ENCODE measurements at places on chromosomes 13 and 19.

DNA sequence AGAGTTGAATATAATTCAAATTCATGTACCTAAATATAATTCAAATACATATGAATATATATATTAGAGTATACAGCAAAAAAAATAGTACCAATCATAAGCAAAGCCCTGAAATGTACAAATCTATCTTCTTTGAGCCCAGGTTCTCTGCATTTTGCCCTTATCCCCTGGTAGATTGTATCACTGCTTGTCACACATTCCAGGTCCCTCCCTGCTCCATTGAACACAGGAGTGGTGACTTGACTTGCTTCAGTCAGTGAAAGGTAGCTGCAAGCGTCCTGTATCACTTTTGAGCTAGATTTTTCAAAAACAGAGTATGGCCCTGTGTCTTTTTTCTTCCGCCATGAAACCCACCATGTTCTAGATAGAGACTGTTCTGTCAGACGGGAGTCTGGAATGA is 369.4 kb downstream of the LIG4 start:
- no peak for DNase-seq

GRCh38 chr19:15379999-15380647 is 536 bp upstream of the AKAP8 start:
- DNase-seq = no peak

DNA sequence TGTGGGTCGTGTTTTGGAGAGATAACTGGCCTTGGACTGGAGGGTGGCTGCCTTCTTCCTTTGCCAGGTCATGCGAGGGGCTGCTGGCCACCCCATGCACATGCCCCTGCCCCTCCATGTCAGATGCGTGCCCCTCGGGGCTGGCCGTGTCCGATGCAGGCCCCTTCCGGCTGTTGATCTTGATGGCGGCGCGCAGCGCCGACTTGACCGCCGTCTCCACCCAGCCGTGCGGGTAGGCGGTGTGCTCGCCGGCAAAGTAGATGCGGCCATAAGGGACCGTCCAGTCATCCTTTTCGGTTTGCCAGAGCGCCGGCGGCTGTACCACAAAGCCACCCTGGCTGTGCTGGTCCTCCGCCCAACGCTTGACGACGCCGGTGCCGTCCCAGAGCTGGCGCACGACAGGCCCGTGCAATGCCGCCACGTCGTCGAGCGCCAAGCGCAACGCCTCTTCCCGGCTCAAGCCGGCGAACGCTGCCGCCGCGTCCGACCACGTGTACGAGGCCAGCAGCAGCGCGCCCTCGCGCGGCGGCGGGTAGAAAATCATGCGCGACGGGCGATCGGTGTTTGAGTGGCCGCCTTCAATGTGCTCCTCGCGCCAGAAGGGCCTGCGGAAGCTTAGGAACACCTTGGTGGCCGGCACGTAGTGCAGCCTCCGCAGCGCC is 6.9 kb downstream of the IL4I1 start:
- DNase-seq = peak; percentile 72

GRCh38 chr19:39738814-39739213 is 985 bp upstream of the CLC start:
- no peak for DNase-seq

DNA sequence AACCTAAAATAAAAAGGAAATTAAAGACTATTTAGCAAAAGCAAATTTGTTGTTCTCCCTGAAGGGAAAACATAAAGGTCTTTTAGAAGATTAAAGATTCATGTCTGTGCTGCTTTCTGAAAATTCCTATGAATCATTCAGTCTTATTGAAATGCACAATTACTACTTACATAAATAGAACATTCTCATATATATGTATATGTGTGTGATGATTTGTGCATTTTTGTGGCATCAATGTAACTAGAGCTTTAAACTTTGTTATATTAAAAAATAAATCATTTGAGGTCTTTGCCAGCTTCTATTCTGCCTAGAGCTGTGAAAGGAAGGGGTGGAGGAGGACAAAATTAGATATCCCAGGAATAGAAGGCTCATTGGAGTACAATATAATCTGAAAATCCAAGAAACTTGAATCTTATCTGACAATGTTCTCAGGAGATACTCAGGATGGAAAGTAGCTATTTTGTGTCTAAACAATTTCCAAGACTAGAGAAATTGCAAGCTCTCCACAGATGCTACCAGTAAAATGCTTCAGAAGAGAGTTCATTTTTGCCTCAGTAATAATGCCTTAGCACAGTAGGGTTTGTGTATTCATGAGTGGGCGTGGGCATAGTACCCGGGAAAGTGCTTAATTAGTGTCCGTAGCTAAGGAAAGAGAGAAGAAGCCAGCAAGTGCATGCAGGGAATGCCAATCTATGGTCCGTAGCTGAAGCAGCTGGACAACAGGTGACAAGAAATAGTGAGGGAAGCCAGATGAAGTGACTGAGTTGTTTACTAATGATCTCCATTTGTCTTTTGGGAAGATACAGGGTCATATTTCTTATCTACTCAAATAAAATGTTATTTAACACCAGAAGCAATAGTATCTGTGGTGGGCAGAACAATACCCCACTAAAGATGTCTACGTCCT is 395.5 kb upstream of the NBEA start:
- no peak for DNase-seq

DNA sequence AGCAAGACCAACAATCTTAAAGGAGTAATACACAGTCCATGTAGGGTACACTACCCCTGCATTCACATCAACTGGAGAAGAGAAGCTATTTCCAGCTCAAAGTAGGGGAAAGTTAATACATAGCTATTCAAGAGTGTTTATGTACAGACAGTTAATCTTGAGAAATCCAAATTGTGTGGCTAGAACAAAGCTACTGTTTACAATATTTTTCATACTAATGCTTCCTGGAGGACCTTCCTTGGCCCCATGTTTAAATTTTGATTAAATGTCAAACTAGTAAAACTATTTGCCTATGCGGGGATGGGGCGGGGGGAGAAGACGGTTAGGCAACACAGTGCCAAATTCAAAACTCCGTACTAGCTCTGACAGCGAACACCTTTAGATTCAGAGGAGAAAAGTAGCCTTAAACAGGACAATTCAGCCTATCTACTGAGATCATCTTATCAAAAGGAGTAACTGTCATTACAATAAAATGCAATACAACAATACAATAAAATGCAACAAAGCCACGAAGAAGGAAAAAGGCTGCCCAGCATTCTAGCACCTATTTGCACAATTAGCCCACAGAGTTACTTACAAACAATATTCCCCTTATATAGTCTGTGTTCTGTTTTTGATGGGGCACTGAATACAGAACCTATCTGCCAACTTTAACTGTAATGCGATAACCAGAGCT is 29.1 kb downstream of the BRD4 start:
- DNase-seq = no peak

DNA sequence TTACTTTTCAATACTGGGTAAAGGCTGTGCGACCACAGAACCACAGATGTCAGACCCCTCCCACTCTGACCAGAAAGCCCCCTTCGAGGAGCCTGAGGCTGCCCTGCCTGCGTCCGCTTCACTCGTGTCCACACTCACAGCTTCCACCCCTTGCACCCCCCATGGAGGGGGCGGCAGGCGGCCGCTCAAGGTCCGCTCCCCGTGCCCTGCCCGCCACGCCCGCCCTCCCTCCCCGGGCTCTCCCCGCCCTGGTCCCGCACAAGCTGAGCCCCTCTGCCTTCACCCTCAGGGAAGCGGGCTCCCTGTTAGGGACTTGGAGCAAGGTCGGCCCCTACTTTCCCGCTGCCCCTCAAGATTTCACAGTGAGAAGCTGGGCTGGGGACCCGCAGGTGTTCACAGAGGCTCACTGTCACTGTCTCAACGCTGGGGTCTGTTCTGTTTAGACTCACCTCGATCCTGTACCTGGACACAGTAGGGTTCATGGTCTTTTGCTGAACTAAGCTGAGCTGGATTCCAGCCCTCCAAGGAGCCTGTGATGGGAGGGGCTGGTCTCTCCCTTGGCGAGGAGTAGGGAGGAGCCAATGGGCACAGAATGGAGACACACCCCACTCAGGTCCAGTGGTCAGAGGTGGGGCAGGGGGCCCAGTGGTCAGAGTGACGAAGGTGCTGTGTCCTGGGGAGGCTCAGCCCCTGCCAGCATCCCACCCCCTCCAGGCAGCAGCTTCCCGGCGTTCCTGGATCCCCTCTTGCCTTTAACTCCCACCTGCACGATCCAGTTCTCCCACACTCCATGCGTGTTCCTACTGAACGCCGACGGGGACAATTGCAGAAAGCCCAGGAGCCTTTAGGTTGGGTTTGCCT is 69.5 kb downstream of the SPACA7 start:
- no peak for DNase-seq

DNA sequence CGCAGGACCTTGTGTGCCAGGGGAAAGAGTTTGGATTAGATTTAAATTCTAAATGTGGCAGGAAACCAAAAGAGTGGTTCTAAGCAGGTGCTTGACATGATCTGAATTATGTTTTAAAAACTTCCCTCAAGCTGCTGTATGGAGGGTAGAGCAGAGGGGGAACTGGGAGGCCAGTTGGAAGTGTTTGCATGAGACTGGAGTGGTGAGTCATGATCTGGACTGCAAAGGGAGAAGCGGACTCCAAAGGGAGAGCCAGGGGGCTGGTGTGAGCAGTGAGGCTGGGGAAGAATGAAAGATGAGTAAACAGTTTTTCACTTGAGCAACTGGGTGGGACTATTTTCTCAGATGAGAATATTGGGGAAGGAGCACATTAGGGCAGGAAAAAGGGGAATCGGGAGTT is 206.1 kb downstream of the DNAJC15 start:
- DNase-seq = no peak

DNA sequence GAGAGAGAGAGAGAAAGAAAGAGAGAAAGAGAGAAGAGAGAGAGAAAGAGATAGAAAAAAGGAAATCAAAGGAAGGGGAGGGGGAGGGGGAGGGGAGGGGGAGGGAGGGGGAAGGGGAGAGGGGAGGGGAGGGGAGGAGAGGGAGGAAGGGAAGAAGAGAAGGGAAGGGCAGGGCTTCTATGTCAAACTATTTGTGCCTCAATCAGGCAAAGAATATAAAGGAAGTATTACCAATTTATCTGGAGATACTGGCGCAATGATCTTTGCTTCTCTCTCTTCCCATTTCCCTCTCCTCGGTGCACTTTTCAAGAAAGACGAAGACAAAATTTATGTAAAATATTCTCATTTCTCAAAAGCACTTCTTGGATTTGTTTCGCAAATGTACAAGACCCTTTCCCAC is 9.3 kb upstream of the INSR start:
- DNase-seq = no peak

DNA sequence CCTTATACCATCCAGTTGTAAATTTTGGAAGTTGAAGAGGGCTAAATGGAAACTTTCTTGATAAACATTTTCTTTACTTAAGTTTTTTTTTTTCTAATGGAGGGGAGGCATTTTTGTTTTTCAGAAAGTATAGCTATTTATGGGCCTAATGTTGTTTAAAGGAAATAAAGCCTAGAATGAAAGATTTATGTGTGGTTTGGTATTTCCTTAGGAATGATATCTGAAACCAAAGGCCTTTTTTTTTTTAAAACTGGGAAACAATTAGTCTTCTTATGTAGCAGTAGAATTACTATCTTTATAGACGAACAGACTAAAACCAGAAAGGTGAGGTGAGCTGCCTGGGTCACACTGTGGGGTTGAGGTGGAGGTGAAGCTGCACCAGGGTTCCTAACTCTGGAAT is 80.1 kb downstream of the ESD start:
- DNase-seq = no peak

DNA sequence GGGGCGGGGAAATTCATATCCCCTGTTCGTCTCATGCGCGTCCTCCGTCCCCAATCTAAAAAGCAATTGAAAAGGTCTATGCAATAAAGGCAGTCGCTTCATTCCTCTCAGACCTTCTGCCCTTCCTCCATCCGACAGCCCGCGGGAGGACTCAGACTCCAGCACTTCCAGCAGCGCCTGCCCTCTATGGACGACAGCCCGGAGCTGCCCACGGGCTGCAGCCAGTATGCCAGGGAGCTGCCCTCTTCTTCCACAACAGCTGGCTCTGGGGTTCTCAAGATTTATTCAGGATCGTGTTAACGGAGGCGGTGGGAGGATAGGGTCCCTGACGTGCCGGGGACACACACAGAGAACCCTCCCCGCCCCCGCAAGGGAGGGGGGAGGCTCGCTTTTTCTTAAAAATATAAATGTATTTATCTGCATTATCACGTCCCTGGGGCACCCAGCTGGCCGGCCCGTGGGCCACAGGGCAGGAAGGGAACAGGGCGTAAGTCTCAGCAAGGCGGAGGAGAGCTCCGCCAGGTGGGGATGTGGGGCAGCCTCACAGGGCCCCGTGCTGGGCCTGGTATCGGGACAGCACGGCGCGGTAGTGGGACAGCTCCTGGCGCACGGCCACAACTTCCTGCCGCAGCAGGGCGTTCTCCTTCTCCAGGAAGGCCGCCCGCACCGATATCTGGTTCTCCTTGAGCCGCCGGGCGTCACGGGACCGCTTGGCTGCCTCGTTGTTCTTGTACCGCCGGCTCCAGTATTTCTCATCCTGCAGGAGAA is 6.7 kb downstream of the DBP start:
- no peak for DNase-seq

DNA sequence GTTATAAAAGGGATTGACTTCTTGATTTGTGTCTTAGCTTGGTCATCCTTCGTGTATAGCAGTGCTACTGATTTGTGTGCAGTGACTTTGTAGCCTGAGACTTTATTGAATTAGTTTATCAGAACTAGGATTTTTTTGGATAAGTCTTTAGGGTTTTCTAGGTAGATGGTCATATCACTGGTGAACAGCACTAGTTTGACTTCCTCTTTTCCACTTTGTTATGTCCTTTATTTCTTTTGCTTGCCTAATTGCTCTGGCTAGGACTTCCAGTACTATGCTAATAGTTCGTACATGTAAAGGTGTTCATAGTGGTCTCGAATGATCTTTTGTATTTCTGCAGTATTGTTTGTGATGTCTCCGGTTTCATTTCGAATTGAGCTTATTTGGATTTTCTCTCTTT is 145.4 kb downstream of the DNAJC3 start:
- DNase-seq = no peak

GRCh38 chr19:48713041-48713863 is 6.3 kb downstream of the MAMSTR start:
- DNase-seq = no peak

- DNase-seq = no peak
Observed at GRCh38 chr19:43811837-43812236, 9.6 kb upstream of the LYPD5 start.

All from stimulated activated CD4-positive, alpha-beta T cell treated with anti-CD3 and anti-CD28 coated beads, Interleukin-12 subunit alpha, Interleukin-12 subunit beta, amount 100 ng/mL, for 4 hours (primary cell).